Posterior cingulate gyrus (tissue), 11 donors: ENCODE measurements at places on chromosomes 5 and 9.

- DNase-seq = no peak
These were observed 20.3 kb downstream of the MFAP3 start for GRCh38 chr5:154059039-154059430.

DNA sequence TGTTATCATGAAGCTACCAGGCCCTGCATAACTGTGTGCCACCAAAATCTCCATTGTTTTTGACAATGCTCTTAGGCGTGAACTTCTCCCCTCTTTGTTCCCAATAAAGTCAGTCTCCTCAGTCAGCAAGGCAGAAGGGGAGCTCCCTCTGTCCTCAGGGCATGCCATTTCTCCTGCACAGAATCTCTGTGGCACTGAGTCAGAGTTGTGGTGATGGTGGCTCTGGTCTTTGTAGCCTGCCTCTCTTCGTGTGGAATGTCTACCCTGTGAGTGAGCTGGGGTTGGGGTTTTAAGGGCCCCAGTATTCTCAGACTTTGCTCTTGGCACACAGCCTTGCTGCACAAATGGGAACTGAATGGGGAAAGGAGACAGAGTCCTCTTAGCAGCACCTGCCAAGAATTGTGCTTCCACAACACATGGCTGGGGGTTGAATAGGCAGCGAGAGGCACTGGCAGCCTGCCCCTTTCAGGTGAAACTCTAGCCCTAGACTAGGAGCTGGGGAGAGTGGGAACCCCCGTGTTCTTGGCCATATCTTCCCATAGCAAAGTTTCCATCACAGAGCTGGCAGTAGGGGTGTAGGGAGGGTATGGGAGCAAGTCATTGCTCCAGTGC lies 146.6 kb downstream of the SH3GL2 start:
- DNase-seq = no peak

GRCh38 chr5:88740604-88741185 lies 142.3 kb downstream of the MEF2C start:
- DNase-seq = no peak

DNA sequence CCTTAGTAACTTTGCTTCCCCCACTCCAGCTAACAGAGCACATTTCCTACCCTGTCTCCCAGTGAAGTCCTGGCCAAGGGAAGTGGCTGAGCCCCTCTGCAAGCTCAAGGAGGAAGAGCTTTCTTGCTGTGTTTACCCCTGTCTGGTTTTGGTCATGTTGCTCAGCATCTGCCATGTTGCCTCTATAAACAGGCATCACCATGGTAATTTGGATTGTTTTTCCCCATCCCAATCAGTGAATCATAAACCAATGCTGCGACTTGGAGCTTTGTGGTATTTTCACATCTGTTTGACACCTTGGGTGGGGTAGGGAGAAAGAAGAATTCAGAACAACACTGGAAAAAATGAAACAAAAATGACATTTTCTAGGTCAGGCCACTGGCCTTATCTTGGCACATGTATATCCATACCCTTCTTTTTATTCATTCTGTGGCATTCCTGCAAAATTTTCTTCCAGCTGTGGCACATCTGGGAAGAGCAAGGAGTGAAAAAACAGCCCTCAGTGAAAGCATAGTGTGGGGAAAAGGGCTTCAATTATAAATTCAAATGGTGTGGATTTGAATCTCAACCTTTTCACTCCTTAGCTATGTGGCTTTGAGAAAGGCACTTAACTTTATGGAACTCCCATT lies 42.5 kb downstream of the SLIT3 start:
- DNase-seq = no peak

DNA sequence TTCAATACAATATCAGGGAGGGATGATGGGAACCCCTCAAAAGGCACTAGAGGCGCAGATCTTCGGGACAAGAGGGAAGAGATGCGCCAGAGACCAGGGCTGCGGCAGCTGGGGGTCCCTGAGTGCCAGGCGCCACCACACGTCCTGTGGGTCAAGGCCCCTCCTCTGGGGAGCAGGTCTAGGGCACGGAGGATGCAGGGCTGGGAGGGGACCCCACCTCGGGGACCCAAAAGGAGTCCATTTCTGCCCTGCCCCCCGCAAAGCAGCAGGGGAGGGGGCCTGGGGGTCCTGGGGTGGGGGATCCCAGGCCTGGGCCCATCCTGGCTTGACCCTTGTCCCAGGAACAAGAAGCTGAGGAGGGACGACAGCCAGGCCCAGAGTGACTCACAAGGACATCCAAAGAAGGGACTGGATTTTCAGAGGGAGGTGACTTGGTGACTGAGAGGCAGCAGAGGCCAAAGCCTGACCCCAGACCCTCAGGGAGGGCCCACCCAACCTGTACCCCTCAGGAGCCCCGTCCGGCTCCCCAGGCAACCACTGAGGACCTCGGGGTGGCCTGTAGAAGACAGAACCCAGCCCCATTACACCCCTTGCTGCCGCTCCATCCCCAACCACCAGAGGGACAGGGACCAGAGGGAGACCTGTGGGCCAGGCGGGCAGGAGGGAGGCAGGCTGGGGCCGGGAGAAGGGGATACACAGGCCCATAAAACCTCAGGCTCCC lies 54.2 kb downstream of the LRSAM1 start:
- peak; percentile 90 for DNase-seq

GRCh38 chr9:121782514-121783110 lies 131.2 kb downstream of the DAB2IP start:
- DNase-seq = peak; percentile 66

GRCh38 chr9:121995997-121996396 lies 97.1 kb downstream of the TTLL11 start:
- DNase-seq = no peak

- no peak for DNase-seq
These were observed 174.8 kb upstream of the TNC start for GRCh38 chr9:115292584-115293279.

GRCh38 chr5:82320966-82321365 lies 42.8 kb upstream of the RPS23 start:
- no peak for DNase-seq

DNA sequence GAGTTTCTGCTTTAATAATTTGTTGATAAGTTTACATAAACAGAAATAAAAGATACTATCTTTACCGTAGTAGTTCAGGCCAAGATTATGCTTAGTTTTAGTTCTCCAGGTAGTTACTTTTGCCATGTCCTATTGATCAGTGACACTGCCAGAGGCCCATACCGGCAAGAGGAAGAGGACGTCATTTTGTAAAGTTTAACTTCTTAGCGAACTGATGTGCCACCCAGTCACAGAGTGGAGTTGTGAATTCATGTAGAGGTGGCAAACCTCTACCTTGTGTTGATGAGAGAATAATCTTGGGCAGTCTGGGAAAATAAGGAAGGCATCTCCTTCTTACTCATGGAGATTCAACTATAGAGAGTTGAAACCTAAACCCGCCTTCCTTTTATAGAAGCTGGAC lies 21.8 kb downstream of the RGMB start:
- no peak for DNase-seq

GRCh38 chr5:56142233-56142613 lies 90.9 kb downstream of the ANKRD55 start:
- DNase-seq = no peak

GRCh38 chr5:61019642-61020041 lies 74.6 kb downstream of the NDUFAF2 start:
- DNase-seq = no peak

DNA sequence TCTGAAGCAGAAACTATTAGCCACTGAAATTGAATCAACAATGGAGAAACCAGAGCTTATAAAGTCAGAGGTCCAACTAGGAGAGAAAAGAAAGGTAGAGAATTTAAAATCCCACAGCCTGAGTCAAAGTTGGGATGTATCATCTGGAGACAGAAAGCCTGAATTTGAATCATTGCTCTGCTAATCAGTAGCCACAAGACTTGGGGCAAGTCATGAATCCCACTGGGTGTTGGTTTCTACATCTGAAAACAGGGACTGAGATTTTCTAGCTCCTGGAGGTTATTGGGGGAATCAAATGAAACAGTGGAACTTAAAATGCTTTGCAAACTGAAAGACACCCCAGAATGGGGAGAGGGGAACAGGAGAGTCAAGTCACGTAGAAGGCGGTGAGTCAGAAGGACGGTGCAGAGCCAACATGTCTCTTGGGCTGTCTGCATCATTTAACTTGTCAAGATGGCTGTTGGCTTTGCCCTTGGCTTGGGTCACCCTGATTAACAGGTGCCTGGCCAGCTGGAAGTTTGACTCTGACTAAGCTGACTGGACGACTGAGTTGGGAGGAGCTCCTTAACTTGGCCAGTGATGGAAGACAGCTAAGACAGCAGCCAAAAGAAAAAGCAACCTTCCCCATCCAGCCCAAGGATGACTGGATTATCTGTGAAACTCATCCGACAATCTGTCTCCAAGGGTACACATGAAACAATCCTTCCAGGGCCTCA lies 60.6 kb upstream of the ADRA1B start:
- DNase-seq = no peak

GRCh38 chr5:59132131-59132530 lies 549.3 kb downstream of the RAB3C start:
- no peak for DNase-seq

DNA sequence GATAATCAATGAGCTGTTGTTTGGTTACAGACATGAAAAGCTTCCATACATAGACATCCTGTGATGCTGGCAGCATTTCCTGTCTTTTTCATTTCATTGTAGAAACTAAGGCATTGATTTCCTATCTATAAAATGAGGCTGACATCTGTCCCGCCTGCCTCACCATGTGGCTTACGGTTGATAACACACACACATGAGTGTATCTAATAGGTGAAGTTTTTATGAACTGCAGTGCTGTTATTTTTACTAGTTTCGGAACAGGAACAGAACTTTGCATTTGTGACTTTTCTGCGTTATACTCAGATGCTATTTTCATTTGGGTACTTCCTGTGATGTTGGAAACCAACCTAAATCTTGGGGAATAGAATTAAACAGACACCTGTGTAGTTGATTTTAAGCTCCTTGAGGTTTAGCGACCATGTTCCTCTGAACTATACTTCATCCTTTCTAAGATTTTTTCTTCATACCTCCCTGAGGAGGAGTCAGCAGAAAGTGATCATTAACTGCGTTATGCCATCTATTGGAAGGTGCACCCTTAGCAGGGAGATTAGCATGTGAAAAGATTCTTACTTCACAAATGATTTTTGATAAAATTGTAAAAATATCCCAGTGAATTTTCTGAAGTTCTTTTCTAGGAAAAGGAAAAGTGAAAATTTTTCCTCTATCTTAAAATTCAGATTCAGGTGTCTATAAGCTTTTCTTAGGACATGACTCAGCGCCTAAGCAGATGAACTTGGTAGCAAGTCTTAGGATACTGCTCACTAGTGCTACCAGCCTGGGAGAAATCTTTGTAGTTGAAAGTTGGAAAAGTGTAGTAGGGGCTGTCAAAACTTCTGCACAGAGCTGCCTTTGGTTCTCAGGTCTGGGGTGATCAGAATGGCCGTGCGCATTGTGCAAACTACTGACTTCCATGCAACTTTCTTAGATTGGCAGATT lies 134.5 kb downstream of the TRIO start:
- no peak for DNase-seq

- no peak for DNase-seq
These were observed 69.7 kb downstream of the WNK2 start for GRCh38 chr9:93253633-93254032.

DNA sequence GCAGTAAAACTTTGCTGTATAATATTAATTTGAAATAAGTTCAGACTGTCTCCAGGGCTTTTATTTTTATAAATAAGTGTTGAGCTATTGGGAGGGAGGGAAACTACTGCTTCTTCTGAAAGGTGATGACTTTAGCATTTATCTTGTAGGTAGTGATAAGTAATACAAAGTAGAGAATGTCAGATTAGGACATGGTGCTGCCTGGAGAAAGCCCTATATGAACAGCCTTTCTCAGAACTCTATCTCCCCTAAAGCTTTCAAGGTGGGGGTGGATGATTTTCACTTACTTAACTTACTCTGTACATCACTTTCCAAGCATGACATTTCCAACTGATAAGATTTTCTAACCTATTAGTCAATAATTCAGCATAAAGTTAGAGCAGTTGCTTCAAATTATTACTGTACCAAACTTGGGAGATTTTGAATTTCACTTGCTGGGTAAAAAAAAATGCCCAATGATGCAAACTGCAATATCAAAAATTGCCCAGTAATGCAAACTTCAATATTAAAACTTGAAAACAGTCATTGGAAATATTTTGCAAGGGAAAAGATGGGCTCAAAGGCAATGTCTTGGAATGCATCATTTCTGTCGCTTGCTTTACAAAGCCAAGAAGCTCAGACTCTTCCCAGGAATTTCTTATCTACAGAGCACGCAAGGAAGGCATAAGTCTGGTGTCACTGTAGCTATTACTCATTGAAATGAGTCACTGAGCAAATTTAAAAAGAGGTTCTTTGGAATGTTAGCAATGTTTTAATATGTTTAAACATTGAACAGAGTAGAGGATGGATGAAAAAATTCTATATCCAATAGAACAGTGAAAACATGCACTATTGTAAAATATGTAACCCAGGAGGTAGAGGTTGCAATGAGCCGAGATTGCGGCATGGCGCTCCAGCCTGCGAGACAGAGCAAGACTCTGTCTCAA lies 569.5 kb downstream of the PSAT1 start:
- no peak for DNase-seq

- DNase-seq = no peak
These were observed 83.2 kb downstream of the WNK2 start for GRCh38 chr9:93267091-93267541.
